ENCODE measurements at places on chromosomes 1 and 21.

DNA sequence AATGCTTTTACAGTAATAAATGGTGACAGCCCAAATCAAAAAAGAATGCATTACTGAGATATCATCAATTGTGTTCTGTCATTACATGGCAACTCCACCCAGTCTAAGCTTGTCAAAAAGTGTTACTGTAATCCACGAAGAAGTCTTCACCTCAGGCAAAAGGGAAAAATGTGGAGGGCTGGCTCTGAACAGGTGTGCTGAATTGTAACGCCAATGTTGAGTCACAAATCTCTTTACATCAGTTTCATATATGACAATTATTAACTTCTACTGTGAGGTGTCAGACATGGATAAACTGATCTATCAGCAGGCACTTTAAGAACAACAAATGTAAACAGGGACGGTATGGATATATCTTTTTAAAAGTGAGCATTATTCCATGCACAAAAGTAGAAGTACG lies 98.5 kb upstream of the DMRTA2 start:
- no peak for DNase-seq

GRCh38 chr1:29859126-29859525 lies 622.8 kb downstream of the PTPRU start:
- no peak for DNase-seq

GRCh38 chr1:191034132-191034531 lies 556.5 kb upstream of the BRINP3 start:
- no peak for DNase-seq

DNA sequence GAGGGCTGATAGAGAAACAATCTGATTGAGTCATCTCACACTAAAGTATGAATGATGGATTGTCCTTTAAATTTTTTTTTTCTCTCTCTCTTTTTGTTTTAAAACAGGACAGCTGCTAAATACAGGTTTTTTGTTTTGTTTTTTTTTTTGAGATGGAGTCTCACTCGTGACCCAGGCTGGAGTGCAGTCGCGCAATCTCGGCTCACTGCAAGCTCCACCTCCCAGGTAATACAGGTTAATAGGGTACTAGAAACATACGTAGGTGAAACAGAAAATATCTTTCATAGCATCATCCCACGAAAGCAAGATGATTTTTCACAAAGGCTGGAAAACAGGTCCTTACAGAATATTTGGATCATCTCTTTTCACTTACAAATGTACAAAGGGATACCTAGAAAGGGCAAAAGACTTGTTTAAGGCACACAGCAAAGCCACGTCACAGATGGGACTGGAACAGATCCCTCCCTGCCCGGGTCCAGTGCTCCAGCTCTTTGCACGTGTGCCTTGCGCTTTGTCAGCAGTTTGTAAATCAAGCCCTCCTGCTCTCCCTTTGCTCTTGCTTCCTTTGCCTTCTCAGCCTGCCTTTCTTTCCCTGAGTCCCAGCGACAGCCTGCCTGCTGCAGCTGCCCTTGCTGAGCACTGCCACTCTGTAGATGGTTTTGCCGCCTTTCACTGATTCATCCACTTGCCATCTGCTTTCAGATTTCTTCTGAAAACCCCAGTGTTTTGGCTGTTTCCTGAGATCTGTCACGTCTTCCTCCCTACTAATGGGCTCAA lies 171.3 kb upstream of the BEND5 start:
- DNase-seq = no peak

DNA sequence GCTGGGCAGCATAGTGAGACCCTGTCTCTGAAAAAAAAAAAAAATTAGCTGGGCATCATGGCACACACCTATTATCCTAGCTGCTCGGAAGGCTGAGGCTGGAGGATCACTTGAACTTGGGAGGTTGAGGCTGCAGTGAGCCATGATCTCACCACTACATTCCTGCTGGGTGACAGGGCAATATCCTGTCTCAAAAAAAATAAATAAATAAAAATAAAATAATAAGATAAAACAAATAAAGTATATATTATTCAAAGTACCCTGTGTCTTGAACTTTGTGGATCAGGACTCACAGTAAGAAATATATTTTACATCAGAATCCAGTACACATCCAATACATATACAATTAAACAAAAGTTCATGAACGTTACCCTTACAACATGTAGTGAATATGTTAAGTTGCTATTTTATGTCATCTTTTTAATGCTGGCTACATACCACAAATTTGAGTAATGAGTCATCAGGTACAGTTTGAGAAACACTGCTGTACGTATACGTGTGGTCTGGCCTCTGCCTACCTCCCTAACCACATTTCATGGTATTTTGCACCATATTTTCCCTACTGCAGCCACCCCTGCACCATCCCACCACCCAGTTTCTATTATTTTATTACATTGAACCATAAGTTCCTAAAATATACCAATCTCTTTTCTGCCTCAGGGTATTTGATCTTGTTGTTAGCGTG lies 4.4 kb downstream of the NME7 start:
- no peak for DNase-seq

DNA sequence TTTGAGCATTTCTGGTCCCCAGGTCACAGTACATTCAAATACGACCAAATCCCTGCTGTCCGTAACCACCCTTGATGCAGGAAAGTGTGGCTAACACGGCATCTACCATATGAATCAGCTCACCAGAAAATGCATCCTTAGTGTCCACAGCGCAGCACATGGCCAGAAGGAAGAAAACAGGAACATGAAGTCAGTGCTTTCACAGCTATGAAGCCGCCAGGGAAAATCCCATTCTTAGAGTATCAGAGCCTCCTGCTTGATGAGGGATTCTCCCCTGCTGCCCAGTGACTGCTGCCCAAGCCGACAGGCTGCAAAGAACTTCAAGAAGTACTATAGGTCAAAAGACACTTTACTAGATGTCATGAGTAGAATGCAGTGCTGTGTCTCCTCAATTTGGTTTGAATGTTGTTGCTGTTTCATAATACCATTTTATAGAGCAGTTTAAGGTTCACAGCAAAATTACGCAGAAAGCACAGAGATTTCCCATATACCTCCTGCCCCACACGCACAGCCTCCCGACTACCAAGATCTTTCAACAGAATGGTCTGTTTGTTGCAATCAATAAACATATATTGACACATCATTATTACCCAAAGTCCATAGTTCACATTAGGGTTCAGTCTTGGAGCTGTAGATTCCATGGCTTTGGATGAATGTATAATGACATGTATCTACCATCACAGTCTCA lies 14.5 kb downstream of the TIAM1 start:
- no peak for DNase-seq

- peak; percentile 59 for DNase-seq
Observed at GRCh38 chr1:32240140-32240951, 6.7 kb upstream of the FAM167B start.

DNA sequence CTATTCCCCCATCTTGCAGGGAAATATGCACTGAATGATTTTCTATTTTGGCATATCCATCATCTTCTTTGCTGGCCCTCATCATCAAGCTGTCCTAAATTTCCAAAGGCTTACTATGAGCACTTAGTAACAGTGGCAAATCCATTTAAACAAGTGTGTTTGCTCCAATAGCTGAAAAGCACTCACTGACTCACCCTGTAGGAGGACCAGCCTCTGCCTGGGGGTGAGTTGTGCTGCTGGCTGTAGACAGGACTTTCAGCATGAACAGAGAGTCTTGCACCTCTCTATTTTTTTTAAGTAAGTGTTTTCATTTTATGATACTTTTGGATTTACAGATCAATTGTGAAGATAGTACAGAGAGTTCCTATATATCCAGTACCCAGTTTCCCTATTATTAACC lies 97.3 kb downstream of the SLC35F3 start:
- DNase-seq = no peak

- DNase-seq = no peak
Observed at GRCh38 chr1:12573015-12573825, 44.8 kb downstream of the DHRS3 start.
